Activated naive CD4-positive, alpha-beta T cell treated with anti-CD3 and anti-CD28 coated beads, Interleukin-2, amount 10 ng/mL, durations not matched to agents 7 days and 5 days (primary cell): ENCODE measurements at places on chromosomes 3 and 15.

- DNase-seq: no peak
These were observed 220.0 kb downstream of the ADAMTSL3 start for GRCh38 chr15:83873966-83874365.

DNA sequence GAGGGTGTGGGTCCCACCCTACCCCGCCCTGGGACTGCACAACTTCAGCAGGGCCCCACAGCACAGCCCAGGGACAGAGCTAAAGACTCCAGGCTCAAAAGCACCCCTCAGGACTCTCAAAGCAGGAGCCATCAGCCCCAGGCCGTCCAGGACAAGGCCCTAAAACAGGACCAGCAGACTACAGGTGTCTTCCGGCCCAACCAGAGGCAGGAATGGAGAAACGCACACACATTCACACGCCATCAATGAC lies 26.1 kb downstream of the ATRIP start:
- DNase-seq: no peak

GRCh38 chr15:90592131-90592881 lies 62.6 kb downstream of the CRTC3 start:
- no peak for DNase-seq

DNA sequence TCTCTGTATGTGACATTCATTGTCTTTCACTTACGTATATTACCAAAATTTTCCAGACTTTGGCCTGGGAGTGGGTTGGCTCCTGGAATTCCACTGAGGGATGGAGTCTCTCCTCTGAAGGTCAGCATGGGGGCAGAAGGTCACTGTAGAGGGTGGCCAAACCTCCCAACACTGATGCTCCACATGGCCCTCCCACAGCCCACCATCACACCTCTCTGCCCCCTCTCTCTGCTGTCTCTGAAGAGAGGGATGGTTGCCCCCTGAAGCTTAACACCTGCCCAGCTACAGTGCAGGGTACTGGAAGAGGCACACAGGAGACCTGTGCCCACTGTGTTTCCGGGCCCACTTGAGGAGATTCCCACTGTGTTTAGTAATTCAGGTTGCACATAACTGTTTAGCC lies 52.2 kb downstream of the CMTM6 start:
- no peak for DNase-seq

- DNase-seq: no peak
These were observed 69.6 kb downstream of the EPHB1 start for GRCh38 chr3:134864636-134865035.
